ENCODE measurements at places on chromosomes 5 and 9. TPM values are rescaled to one million over a fixed set of nuclear protein-coding genes. Genes with fewer than 3 reads are reported as not detected.

Gene ARHGEF37
- total RNA-seq, result 6.2 TPM

Gene GM2A
- 28.6 TPM for total RNA-seq

Gene GPX8
- total RNA-seq, result 29.8 TPM

Gene CNTNAP3
- 1.5 TPM for total RNA-seq

Gene IL13
- not detected for total RNA-seq
